Activated T-helper 1 cell treated with anti-CD3 and anti-CD28 coated beads, Interleukin-2, amount 50 U/mL, for 16 hours (primary cell): ENCODE measurements at places on chromosomes 5 and 9.

DNA sequence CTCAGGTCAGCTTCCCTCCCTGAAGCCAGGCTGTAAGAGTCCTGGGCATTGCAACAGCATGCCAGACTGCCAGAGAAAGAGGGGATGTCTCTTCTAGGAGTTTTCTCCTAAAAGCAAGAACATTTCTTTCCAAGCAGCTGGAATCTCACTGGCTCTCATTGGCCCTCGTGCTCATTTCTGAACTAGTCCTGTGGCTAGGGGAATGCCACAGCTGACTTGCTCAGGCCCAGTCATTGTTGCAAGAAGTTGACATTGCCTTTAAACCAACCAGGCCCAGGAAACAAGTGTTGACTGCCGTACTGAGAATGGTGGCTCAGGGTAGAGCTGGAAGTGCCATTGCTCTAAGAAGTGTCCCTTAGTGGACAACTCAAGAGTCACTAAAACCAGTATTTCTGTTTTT is 15.0 kb upstream of the CEP120 start:
- no peak for DNase-seq

- no peak for DNase-seq
These were observed 164.5 kb upstream of the RGS7BP start for GRCh38 chr5:64341340-64341739.

DNA sequence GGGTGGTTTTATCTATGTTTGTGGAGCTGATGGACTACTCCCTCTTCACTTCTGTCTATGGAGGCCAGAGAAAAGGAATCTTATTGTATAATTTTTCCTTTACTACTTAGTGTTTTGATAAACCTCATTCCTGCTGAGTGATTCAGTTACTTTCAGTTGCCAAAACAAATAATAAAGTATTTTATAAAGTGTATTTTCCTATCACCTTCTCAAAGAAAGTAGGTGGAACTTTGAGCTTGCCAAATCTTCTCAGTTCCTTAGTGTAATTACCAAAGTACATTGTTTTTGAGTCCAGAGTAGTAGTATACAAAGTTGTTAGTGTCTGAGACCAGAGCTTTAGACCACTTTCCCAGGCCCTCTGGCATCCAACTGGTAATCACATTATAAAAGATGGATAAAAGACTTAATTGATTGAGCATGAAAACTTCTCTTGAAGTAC is 13.5 kb downstream of the RABGAP1 start:
- no peak for DNase-seq

DNA sequence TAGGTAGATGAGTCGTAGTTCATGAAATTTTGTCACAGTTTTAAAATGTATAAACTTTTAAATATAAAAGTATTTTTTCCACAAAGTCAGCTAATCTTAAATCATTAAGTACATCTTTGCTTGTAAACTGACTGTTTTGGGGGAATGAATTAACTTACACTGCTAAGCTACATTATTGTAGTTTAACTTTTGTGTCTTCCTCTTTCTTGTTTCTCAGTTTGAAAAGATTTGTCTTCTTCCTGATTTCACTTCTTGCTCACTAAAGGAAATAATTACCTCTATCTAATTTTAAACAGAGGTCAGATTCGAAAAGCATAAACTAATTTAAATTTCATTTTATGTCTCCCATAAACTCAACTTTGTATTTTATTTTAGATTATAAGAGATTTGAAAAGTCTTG is 5.7 kb downstream of the NIPSNAP3B start:
- DNase-seq, result no peak

- no peak for DNase-seq
These were observed 7.1 kb downstream of the FNIP1 start for GRCh38 chr5:131789765-131790164.

DNA sequence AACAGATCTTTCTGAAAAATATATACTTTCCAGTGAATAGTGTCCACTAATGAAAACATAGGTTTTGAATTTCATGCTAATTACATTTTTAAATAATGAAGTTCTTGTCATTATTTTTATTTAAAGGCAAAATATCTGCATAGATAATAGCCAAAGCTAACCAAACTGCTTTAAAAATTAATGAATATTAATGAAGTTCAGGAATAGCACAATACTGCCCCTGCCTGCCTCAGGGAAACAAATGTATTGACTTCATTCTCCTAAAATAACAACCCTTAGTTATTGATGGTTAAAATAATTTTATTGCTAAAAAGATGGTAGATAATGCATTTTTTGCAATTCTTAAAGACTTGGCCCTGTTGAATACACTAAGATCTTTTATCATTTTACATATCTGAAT is 103.6 kb upstream of the SSBP2 start:
- DNase-seq, result no peak
